HAP-1 (cell line): ENCODE measurements at places on chromosomes 2 and 18.

DNA sequence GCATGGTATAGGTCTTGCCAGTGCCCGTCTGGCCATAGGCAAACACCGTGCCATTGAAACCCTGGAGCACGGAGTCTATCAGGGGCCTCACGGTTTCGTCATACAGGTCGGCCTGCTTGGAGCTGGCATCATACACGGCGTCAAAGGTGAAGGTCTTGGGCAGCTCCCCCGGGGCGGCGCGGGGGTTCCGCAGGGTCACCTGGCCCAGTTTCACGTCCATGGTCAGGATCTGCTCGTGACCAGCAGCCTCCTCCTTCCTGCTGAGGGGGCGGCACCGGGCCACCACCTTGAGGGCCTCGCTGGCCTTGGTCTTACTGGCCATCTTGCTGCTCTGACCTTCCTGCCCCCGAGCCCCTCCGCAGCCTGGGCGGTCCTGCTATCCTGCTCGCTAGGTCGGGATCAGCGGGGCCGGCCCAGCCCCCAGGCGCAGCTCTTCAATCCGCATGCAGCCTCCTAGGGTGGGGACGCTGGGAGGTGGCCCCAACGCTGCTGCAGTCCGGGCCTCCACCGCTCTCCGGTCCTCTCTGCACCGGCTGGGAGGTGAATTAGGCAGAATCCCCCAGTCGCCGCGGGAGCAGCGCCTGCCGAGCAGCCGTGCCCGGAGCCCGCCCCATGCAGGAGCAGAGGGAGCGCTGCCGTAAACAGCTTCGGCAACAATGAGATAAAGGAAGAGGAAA lies 563 bp downstream of the KIF3C start:
- peak; percentile 12 for DNase-seq

GRCh38 chr18:12819322-12819721 lies 64.7 kb downstream of the PTPN2 start:
- no peak for DNase-seq

DNA sequence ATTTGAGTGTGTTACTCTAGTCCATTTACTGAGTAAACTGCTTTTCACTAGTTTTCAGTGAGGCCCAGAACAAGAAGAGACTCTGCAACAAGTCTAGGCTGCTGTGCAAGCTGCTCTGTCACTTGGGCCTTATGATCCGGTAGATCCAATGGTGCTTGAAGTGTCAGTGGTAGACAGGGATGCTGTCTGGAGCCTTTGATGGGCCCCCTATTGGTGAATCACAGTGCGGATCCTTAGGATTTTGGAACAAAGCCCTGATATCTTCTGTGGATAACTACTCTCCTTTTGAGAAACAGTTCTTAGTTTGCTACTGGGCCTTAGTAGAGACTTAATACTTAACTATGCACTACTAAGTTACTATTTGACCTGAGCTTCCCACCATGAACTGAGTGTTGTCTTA lies 150.2 kb downstream of the TMEFF2 start:
- no peak for DNase-seq

DNA sequence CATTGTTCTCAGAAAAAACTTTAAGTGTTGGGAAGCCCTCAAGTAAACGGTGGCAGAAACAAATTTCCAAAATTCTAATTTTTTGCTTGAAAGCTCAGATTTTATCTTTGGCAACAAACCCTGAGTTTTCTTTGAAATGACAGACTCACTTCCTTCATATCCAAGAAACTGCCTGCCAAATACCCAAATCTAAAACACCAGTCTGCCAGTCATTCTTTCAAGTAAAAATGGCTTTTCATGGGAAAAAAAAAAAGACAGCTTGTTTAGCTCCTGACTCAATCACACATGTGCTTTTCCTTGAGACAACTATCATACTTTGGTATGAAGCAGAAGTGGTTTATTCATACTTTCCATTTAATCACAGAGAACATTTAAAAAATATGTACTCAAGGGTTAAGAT lies 40.6 kb upstream of the CSRNP3 start:
- DNase-seq = no peak

- DNase-seq = no peak
Observed at GRCh38 chr2:100895934-100896685, 76.2 kb downstream of the NPAS2 start.

DNA sequence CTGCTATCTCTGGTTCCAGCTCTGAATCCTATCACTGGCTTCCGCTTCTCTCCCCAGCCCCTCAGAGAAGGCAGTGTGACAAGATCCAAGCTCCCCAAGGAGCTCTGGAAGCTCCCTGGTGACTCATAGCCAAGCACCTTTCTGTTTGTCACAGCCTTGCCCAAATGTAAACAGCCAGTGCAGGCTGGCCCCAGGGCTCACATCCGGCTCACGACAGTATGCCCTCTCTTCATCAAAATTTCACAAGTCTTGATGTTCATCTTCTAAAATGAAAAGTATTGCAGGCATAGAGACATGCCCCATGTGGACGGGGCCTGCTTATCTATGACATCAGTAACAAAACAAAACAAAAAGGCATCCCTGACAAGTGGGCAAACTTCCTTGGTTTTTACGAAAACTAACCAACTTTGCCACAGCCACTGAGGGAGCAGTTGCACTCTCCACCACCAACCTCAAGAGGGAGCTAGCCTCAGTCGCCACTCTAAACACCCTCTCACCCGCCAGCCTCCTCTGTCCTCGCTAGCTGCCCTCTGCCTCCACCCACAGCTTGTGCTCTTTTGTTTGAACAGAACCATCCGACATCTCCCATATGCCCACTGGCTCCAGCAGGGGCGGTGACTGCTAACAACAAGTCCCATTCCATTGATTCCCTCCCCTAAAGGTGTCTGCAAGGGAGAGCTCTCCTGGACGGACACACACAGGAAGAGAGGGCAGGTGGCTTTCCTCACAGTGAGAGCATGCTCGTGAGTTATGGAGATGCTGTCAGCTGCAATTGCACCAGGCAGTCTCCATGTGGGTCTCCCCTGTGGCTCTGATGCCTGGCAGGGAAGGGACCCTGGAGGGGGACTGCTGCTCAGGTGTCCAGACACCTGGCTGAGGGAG lies 71.0 kb upstream of the DAPL1 start:
- peak; percentile 35 for DNase-seq

DNA sequence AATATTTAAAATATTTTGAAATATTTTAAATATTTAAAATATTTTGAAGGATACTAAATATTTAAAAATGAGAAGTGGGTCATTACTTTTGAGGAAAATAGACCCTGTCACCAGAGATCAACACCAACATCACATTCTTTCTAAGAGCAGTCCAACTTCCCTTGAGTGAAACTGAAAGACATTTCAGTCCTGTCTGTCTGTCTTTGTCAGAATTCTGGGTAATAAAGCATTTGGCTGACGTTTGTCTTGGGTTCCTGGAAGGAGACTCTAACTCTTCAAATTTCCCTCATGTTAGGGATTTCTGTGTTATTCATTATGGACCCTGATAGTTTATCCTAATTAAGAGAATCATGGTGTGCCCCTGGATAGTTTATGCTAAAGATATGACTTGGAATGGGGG lies 32.8 kb downstream of the TTC21B start:
- DNase-seq = no peak

- DNase-seq = no peak
Observed at GRCh38 chr18:41357708-41358107, 597.3 kb upstream of the PIK3C3 start.

- DNase-seq = no peak
Observed at GRCh38 chr18:28003451-28003850, 173.5 kb downstream of the CDH2 start.

GRCh38 chr18:25561918-25562317 lies 210.0 kb upstream of the ZNF521 start:
- DNase-seq = peak; percentile 17

DNA sequence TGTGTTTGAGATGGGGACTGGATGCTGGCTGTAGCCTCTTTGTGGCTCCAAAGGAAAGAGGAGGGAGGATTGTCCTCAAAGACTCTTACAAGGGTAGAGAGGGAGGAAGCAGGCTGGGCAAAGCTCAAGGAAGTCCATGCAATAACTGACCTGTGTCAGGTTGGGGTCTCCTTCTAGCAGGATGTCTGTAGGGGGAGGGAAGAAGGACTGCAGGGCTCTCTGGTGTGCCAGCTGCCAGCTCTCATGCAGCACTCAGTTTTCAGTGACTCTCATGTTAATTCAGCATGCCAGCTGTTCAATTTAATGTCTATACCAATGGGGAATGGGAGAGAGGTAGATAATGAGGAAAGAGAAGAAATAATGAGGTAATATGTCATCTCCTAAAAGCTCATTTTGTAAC lies 85.3 kb upstream of the RANBP2 start:
- DNase-seq = no peak

GRCh38 chr2:176001281-176001915 lies 669 bp downstream of the LNPK start:
- DNase-seq = peak; percentile 62
